ENCODE measurements at places on chromosomes 7 and 10.

DNA sequence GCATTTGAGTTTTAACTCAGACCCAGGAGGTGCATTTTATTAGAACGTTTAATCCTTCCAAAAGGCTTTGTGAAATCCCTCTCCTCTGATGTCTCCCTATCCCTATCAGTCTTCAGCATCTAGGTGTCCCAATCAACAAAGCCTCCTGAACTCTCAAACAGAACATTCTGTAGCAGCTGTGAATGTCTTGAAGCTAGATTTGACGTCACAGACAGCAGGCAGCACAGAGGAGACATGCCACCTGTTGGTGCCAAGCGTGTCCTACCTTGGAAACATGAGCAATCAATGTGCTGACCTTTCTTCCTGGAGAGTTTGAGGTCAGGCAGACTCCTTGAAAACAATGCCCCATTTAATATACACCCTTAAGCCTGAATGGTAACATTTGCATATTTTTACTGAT, 125.5 kb downstream of the RNLS start:
- no peak for DNase-seq

GRCh38 chr10:103566536-103566935, 73.0 kb downstream of the NEURL1 start:
- no peak for DNase-seq

DNA sequence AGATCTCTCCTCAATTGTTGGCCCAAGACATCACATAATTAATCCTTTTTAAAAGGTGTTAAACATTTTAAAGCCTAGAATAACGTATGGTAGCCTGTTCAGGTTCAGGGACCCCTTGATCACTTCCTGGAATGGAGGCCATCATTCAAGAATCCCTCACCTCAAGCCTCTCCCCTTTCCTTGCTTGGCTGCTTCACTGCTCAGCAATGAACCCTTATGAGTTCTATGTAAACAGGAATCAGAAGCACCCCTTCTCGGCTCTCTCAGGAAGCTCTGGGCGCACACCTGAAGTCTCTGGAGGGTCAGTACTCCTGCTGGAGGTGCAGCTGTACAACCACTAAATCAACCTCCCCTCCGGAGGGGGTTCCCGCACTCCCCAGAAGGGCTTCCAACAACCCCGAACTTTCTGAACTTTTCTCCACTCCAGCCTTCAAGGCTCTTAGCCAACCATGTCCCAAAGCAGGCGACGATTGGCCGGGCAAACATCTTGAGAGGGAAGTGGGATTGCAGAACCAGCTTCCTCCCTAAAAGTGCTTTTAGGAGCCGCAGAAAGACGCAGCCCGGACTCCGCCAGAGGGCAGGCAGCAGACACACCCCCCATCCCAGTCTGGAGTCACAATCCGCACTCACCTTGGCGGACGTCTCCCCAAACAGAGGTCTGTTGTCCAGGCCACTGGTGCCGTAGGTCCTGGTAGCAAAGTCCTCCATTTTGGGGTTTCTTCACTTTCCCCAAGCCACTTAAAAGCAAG, 562 bp downstream of the TMEM243 start:
- DNase-seq, result peak; percentile 12

GRCh38 chr10:64191286-64191685, 670.1 kb downstream of the REEP3 start:
- no peak for DNase-seq

DNA sequence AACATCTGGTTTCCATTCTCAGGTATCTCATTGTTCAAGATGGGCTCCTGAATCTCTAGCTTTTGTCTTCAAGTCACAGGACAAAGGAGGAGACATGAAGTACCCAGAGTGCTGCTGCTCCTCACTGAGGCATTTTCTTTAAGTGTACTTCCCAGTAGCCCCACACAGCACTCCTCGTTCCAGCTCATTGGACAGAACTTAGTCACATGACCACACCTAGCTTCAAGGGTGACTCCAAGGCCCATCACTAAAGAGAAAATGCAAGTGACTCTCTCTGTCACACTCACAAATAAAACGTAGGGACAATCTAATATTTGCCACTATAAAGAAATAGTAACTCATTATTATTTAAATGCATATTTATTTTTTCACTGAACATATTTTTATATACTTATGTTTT, 58.3 kb upstream of the NEUROD6 start:
- no peak for DNase-seq
